ENCODE measurements at places on chromosomes 12 and 14.

GRCh38 chr12:108547686-108548085, 13.3 kb downstream of the SART3 start:
- DNase-seq, result peak; percentile 80

GRCh38 chr14:33534632-33535031, 416.2 kb downstream of the EGLN3 start:
- no peak for DNase-seq

- no peak for DNase-seq
Observed at GRCh38 chr12:54139019-54139418, 49.8 kb downstream of the SMUG1 start.

- DNase-seq, result no peak
Observed at GRCh38 chr12:117552971-117553370, 191.5 kb upstream of the NOS1 start.

DNA sequence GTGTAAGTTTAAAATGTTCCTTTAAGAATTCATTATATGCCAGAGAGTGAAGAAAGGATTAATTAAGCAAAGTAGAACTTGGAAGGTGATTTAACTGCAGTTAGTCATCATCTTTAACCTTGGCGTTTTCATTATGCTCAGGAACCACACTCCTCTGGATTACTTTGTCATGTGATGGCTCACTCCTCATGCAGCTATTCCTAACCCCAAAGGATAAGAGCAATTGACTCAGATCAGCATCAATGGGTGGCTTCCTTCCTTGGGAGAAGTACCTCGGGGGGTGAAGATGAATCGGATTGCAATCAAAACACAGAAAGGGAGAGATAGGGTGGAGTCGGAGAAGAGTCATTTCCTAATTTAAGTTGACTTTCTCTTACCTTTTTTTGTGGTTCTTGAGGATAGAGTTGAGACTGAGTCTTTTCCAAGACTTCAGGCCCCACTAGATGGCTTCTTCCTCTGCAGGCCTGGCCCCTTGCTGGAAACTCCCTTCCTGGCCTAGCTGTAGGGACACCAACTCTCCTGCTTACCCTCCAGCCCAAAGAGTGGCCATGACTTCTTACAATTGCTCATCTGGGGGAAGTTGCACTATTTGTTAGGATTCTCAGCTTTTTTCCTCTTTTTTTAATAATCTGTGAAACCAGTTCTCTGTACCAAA, 238.6 kb upstream of the DDHD1 start:
- DNase-seq, result no peak

GRCh38 chr12:109452489-109452888, 24.6 kb downstream of the KCTD10 start:
- no peak for DNase-seq

DNA sequence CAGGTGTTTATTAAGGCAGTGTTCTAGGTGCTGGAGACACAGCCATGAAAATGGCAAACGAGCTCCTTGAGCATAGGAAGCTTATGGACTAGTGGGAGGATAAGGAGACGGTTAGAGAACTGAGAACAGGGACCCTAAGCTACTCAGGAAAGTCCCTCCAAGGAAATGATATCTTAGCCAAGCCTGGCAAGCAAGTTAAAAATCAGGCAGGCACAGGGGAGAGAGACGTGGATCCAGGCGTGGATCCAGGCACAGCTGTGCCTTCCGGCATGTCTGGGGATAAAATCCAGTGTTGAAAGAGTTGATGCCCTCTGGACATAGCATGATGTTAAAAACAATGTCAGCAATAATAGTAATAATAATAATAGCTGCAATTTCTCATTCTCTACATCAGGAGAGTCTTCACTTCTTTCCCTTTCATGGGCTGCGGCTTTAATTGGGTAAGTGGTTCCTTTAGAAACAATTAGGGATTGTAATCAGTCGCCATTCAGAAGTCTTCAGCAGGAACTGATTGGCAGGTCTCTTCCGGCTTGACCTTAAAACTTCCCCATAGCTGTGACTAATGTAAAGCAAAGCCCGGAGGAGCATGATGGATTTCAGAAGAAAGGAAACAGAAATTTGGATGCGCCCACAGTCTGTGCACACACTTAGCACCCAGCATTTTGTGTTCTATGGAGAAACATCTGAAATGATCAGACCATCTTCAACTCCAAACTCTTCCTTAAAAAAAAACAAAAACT, 230.2 kb downstream of the SLC41A2 start:
- DNase-seq, result peak; percentile 84

DNA sequence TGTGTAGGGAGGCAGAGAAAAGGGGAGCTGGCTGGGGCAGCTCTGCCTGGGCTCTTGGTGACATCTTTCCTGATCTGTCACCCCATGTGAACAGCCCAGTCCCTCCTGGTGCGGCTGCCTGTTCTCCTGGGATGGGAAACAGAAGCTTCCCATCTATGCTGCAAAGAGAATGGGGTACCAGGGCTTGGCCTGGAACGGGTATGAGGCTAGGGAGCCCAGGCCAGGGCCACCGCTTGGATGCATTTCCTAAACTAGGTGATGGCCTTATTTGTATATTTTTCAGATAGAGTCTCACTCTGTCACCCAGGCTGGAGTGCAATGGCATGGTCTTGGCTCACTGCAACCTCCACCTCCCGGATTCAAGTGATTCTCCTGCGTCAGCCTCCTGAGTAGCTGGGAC, 48.6 kb upstream of the PRMT8 start:
- DNase-seq, result no peak

GRCh38 chr14:45361727-45362126, 108.7 kb upstream of the MIS18BP1 start:
- DNase-seq, result no peak

DNA sequence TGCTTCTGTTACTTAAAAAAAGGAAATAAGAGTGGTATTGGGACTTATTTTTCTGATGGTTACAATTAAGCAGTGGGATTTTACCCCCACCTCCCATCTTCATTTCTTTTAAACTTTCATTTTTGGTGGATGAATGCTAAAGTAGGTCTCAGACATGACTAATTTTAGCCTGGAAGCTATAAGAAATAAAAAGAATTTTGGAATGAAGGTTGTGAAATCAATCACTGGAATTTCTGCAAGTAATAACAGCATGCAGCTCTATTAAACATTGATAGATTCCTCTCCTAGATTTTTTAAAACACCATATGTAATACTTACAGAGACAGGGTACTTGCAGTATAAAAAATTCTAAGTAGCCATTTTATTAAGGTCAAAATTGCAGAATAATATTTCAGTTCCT, 164.2 kb upstream of the CLEC14A start:
- DNase-seq, result no peak

GRCh38 chr12:61563665-61564450, 696.3 kb upstream of the USP15 start:
- DNase-seq, result no peak

DNA sequence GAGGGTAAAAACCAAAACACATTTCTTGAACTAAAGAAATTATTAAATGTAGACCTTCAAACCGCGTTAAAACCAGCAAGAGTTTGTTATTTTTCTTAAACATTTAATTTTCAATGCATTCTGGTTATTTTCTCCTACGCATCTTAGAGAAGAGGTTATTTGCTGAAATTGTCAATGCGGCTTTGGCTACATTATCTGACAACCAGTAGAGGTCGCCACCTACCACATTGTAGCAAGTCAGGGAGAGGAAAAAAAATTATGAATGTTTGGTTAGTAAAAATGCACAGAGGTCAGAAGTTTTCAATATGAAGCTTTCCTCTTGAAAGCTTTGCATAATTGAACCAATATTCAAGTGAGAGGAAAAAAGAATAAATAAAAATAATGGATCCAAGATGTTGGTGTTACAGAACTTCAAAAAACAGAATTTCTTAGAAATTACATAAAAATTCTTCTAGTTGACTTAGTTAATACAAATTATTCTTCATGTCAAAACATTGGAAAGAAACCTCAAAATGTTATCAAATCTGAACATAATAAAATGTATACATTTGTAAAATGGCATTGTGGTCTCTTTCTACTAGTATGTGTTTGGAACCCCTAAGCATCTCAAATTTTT, 159.4 kb upstream of the TMTC2 start:
- DNase-seq, result peak; percentile 37

DNA sequence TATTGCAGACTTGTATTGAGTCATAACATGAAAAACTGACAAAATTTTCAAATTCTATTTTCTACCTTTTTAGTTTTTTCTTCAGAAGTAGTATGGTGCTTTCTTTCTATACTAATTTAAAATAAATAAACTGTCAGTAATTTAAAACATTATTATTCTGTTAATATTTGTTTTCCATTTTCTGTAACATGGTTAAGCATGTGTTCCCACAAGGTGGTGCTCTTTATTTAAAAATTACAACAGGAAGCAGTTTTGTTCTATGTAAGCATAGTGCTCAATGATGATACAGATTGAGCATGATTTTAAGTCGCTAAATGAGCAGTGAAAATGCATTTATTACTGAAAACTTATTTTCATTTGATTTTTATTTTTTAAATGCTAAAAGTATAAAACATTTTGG, 114.6 kb downstream of the PPFIA2 start:
- DNase-seq, result peak; percentile 58

DNA sequence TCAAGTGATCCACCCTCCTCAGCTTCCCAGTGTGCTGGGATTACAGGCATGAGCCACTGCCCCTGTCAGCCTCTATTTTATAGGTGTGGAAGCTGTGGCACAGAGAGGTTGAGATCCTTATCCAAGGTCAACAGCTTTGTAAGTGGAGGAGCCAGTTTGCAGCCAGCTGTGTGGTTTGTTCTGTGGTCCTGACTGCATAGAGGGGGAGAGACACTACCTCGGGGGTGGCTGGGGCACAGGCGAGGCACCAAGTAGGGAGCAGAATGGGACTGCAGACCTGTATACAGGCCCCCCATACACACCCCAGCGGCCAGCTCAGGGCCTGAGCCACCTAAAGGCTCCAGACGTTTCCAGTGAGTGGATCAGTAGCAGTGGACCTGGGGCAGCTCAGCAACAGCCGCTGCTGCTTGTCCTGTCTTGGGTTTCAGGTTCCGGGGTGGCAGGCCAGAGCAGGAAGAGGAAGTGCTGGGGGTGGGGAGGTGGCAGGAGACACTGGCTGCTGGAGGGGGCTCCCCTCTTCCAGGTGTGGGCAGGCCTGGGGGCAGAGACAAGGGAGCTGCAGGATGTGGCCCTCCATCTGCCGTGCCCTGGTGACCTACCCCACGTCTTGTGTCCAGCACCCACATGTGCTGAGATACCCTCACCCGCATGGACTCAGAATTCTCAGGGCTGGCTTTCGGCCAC, 11.0 kb downstream of the ORAI1 start:
- DNase-seq, result peak; percentile 54

DNA sequence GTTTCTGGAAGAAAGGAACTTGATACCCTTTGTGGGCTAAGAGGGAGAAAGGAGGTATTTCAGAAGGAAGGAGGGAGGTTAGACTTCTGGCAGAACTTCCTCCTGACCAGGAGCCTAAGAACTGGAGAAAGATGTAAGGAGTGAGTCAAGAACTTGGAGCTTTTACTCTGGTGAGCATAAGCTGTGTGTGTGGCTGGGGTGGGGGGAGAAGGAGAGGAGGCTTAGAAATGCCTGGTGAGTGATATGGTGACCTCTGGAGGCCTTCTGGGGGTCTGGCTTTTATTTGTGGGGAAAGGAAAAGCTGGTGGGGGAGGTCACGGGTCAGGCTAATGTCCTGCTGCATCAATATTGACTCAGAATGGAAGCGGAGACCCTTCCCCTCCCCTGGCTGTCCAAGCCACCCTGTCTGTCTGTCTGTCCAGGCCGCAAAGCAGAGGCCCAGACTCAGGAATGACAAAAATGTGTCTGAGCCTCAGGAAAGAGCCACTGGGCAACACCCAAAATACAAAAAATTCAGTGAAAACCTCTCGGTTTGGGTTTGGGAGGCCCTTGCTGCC, 4.8 kb downstream of the LRP1 start:
- no peak for DNase-seq

DNA sequence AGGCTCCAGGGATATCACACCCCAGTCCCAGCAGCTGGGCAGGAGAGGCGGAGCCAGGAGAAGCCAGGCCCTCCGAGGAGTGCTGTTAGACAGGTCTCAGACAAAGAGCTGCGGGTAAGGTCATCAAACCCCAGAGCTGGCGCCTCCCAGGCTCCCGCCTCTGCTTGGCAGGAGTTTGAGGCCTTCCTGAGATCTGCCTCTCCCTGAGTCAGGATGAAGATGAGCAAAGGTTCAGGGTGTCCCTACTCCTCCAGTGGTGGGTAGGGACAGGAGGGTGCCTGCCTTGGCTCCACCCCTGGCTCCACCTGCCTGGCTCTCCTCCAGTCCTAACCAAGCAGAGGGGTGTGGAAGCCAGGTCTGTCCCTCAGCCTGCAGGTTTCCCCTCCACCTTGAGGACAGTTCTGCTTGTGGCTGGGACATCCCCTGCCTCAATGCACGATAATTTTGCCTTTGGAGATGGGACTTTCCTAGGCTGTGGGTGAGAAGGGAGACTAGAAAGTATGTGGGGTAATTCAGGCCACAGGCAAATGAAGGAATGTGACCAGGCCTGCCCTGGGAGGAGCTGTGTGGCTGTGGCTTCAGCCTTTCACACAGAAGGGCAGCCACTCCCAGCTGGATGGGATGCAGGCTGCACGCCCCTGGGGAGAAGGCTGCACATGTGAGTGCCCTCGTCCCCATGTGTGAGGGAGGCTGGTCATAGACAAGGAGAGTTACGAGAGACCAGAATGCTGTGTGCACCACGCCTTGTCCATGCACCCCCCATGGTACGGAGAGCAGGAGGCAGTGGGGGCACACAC, 2.2 kb downstream of the PLEKHG6 start:
- no peak for DNase-seq

DNA sequence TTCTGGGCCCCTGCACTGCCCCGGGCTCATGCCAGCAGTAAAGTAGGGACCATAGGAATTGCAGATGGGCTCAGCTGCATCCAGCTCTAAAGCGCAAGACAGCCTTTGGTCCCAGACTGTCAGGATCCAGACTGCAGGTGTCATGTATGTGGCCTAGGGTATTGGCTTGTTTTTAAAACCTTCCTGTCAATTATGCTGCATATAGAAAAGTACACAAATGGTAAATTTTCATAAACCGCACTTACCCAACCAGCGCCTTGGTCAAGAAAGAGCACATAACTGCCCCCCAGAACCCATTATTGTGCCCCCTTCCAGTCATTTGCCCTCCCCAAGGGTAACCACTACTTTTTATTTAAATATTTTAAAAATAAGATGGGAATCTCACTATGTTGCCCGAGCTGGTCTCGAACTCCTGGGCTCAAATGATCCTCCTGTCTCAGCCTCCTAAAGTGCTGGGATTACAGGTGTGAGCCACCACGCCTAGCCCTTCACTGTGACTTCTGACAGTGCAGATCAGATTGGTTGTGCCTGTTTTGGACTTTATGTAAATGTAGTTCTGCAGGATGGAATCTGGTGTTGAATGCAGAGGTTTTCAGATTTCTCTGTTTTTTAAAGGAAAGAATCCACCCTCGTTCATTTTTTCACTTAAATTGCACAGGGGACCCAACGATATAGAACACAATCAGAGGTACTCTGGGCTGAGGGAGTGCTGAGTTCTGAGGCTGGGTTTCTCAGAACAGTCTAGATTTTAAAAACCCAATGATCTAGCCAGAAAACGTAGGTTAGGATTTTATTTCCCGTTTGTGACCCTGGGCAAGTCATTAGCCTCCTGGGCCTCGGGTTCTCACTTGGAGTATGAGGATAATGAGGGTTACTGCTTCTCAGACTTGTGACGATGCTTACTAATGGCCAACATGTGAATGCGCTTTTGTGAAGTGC, 6.7 kb downstream of the NR4A1 start:
- no peak for DNase-seq
